ENCODE measurements at places on chromosomes 3 and 15.

DNA sequence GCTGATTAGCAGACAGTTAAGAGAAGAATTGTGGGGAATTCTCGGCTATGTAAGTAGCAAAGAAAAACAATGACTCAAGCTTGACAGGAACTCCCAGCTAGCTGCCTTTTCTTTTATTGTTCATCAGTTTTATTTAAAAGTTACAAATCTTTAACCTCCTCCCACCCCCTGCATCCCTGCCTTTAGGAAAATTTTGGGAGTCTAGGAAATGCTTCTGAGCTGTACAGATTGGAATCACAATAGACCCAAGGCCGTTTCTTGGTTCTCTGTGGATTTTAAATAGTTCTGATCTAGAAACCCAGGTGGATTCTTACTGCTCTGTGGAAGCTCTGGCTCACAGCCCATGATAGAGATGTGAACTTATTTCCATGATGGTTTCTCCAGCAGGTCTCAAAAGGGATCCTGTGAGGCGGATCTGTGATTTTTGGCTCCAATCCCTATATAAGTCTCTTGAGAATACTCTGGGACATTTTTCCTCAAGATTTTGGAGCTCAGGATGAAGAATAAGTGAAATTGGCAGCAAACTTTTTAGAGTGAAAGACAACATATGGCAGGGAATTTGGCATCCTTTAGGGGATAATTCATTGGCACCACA, 312.3 kb downstream of the EPHA3 start:
- DNase-seq: peak; percentile 6

GRCh38 chr3:30691944-30692343, 85.5 kb downstream of the TGFBR2 start:
- DNase-seq: no peak

- no peak for DNase-seq
Observed at GRCh38 chr3:139729300-139729699, 51.5 kb upstream of the NMNAT3 start.

DNA sequence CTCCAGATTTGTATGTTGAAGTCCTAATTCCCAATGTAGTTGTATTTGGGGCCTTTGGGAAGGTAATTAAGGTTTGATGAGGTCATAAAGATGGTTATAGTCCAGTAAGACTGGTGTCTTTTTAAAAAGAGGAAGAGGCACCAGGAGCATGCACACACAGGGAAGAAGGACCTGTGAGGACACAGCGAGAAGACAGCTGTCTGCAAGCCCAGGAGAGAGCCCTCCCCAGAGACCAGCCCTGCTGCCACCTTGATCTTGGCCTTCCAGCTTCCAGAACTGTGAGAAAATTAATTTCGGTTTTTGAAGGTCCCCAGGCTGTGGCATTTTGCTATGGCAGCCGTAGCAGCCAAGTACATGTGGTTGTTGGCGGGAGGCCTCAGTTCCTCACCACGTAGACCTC, 32.8 kb upstream of the TSEN2 start:
- no peak for DNase-seq

- DNase-seq: peak; percentile 34
Observed at GRCh38 chr3:153289334-153289808, 127.3 kb downstream of the RAP2B start.

DNA sequence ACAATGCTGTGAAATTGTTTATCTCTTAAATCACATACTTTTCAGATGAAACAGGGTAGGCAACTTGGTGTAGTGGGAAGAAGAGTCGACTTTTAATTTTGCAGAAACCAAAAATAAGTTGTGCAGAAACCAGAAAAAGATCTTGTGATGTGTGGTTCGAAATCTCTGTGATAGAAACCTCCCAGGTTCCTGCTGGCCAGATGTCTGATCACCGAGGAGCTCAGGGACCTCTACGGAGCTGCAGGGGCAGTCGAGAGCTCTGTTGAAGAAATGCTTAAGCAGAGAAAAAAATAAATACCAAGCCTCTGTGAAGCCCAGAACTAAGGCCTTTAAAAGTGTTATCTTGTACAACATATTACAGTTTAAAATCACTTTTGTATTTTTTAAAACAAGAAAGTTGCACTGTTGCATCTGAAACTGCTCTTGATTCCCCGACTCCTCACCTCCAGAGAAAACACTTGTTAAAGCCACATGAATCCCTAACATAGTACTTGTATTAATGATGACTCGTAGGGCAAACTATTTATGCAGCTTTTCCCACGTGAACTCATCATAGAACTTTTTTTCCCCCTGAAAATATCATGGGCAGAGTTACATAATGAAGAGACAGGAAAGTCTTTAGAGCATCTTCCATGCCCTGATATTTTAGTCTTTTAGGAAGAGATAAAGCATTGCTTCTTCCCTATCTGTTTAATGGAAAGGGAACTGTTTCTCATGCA, 51.3 kb downstream of the CCK start:
- peak; percentile 16 for DNase-seq

DNA sequence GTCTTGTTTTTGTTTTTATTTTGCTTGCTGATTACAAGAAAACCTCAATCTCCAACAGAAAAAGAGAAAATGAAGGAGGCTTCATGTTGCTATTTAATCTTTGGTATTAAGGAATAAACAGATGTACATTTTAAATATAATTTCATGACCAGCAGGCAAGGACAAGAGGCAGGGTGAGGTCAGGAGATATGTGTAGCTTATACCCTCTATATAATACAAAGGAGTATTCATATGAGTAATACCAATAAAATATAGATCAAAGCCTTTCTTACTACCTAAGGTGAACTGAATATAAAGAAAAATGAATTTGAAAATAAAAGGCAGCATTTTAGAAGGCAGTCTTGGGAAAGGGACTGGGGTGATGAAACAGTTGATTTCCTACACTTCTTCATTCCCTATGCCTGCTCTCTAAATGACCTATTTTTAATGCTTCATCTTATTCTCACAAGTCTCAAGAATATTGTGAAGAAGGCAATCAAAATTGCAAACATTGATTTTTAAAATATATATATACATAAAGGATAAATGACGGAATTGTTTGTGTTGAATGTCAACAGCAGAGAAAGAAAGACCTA, 8.6 kb upstream of the CBLB start:
- DNase-seq: no peak

DNA sequence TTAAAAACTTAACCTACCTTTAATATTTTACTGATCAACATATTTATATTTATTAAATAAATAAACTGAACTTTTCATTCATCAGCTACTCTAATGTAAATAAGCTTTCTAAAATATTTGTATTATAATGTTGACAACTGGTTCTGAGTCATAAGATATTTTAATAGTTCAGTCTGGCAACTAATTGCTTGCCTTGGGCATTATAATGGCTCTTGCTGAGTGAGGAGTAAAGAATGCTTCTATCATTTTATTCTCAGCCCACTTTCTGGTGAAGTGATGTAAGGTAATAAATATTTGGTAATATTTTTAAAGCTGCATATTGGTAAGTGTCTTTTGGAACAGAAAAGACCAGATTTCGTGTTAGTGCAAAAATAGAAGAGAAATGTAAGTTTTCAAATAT, 81.5 kb downstream of the DIPK2A start:
- peak; percentile 51 for DNase-seq

GRCh38 chr3:174441588-174442301, 417.4 kb upstream of the NAALADL2 start:
- peak; percentile 69 for DNase-seq

- DNase-seq: no peak
Observed at GRCh38 chr3:144178607-144179006, 207.0 kb downstream of the DIPK2A start.

GRCh38 chr3:43291546-43291945, 5.2 kb downstream of the SNRK start:
- peak; percentile 48 for DNase-seq

- no peak for DNase-seq
Observed at GRCh38 chr3:141249041-141249440, 17.4 kb downstream of the PXYLP1 start.

- no peak for DNase-seq
Observed at GRCh38 chr3:39250116-39250747, 29.6 kb downstream of the CX3CR1 start.

DNA sequence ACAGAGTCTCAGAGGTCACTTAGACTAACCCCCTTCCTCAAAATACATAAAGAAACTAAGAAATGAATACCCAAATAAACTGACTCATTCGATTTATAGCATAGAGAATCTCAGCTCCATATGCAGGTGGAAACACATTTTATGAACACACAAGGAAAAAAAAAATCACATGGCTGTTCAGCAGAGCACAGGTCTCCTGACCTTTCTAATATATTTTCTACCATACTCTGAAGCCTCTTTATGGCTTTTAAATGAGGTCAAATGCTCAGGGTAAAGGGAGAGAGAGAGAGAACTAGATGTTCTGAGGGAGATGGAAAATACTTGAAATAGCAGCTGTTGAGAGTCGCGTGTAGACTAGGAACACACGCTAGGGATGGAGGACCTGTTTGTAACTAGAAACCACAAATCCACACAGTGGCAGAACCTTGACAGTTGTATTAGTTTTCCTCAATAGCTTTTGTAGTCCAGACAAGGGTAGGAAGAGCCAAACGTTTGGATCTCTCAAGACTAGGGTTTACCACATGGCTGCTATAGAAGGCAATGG, 165.3 kb downstream of the FMN1 start:
- DNase-seq: peak; percentile 34

GRCh38 chr3:129461022-129461421, 21.0 kb downstream of the IFT122 start:
- peak; percentile 47 for DNase-seq

- DNase-seq: no peak
Observed at GRCh38 chr3:196232154-196232881, 16.0 kb downstream of the SLC51A start.

- DNase-seq: no peak
Observed at GRCh38 chr3:150429767-150430671, 21.9 kb downstream of the TSC22D2 start.

DNA sequence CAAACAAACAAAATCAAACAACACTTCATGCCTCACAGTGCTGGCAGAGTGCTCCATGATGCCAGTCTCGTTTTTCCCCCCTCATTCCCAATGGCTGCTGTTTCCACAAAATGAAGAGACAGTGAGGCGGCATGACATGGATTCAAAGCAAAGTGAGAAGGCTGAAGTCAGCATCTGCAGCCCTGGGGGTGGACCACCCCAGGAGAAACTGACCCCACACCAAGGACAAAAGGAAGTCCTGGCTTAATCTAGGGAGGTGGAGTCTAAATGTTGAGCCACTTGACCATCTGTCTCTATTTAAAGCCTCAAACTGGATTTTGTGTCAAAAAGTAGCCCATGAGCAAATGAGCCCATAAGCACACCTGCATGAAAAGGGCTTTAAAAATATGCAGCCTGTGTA, 151.2 kb upstream of the RORA start:
- DNase-seq: no peak

DNA sequence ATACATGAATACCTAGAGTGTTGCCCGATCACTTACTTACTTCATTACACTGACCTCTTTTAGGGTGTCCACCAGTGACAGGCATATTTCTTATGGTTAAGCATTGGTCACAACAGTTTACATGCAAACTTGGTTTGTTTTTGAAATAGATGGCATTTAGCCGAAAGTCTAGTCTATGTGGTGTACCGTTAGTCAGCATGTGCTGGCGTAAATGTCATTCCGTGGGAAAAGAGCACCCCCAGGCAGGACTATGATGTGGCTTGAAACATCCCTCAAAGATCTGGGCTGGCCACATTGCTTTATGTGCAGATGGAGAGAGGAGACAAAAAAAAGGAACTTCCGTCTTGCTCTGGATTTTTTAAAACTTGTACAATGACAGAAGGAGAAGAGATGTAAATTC, 357.0 kb upstream of the ICE2 start:
- DNase-seq: no peak
